ENCODE measurements at places on chromosomes 16 and 17. TPM values are rescaled to one million over a fixed set of nuclear protein-coding genes. Genes with fewer than 3 reads are reported as not detected.

Gene TP53TG3B
- not detected for total RNA-seq

Gene TNFRSF13B
- not detected for total RNA-seq

Gene UTP18
- total RNA-seq, result 50.8 TPM

Gene GLYR1
- total RNA-seq, result 45.8 TPM

Gene TRPV3
- 0.87 TPM for total RNA-seq

Gene GOT2
- total RNA-seq, result 72.9 TPM

Gene ETV4
- total RNA-seq, result 55.5 TPM

Gene ADCY9
- total RNA-seq, result 0.11 TPM

GRCh38 chr17:1160591-1161390, 19.0 kb downstream of the ABR start:
- DNase-seq, result no peak

DNA sequence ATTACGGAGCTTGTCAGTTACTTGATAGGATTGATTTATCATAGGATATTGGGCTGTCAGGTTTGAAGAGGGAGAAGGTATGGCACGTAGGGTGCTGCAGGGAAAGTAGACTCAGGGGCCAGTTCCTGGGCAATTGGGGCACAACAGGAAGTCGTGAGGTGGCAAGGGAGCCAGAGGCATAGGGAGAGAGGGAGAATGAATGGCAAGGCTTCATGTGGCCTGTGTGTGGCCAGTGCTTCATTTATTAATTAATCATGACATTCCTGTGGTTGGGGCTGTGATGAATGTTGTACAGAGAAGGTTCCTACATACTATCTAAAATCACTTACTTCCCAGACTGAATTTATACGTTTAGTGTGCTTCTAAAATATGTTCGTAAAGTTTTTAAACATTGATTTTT, 19.3 kb downstream of the MFSD11 start:
- no peak for DNase-seq

DNA sequence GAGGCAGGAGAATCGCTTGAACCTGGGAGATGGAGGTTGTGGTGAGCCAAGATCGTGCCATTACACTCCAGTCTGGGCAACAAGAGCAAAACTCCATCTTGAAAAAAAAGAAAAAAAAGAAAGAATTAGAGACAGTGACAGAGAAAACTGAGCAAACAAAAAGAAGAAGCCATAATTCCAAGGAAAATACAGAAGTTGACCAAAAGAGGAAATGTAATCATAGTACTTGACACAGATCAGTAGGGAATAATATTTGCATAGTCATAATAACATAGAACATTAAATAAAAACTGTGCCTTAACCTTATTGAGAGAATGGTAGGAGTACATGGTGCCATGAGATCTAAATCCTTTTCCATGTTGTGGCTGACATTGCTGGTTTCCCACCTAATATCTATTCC, 14.7 kb upstream of the USP31 start:
- no peak for DNase-seq

DNA sequence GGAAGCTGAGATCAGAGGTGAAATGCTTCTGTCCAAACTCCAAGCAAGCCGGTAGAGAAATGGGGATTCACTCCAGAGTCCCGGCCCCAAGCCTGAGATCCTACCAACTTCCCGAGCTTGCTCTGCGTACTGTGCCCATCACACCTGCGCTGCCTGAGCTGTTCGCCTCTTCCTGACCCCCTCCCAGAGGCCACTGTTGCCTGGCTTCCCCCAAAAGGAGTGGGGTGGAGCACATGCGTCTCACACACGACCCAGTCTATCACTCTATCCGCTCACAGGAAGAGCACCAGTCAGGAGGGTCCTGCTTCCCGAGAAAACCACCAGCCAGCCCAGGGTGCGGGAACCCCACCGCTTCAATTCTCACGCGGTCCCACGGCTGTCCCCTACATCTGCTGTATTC, 13.5 kb upstream of the C16orf95 start:
- no peak for DNase-seq

DNA sequence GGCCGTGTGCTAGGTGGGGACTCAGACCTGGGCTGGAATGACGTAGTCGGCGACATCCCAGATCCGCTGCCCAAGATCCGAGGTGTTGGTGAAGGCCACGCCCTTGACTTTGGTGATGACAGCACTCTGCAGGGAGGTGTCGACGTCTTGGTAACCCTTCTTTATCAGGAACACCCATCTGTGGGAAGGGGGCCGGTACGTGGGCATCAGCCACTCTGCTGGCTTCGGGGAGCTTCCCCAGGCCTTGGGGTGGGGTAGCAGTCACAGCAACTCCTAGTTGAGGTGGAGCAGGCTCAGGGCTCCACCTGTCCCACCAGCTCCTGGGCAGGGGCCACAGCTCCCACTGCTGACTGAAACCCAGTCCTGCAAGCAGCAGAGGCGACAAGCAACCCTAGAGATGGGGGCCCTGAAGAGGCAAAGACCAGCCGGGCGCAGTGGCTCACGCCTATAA, 4.3 kb downstream of the P2RX5 start:
- DNase-seq, result peak; percentile 62

- peak; percentile 94 for DNase-seq
Measured at GRCh38 chr17:8120520-8121406, 2.4 kb upstream of the ALOXE3 start.

GRCh38 chr17:6823011-6823442, 8.5 kb downstream of the TEKT1 start:
- DNase-seq, result no peak

DNA sequence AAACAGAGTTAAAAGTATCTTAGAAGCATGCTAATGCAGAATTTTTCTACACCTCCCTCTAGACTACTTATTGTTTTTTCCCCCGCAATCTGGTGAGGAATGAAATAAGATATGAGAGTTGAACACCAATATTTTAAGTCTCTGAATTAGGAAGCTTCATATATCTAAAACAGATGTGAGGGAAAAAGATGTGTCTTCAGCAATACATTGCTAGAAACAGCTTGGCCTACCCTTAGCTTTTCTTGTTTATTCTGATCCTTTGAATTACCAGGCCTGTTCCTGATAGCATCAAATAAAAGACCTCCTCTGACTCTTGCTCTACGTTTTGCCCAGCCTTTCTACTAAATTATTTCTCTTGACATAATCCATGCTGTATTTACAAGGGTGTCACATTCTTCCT, 221.8 kb downstream of the CDH11 start:
- no peak for DNase-seq

DNA sequence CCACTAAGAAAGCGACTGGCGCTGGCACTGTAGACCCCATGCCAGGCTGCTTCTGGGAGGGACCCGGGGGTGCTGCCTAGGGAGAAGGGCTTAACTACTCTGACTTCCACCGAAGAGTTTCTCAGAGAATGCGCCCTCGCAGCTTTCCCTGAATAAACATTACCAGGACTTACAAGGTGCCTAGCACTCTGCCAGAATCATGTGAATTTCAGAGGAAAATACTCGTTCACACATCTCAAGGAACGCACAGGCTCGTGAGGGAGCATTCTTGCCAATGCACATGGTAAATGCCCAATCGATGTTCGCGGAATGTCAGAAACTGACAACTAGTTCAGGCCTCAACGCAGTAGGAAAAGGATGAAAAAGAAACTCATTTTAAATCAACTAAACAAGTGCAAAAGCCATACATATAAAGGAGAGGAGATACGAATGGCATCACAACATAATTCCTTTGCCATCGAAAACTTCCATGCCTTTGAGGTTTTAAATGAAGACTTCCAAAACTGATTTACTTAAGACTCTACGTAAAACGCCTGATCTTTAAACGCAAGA, 999 bp downstream of the CMC2 start:
- DNase-seq, result no peak

- peak; percentile 85 for DNase-seq
Measured at GRCh38 chr16:85612801-85613603, at the start of gene GSE1. GSE1 (plus strand) TSS chr16:85613322; CDS start chr16:85613392, 70 bp downstream.

DNA sequence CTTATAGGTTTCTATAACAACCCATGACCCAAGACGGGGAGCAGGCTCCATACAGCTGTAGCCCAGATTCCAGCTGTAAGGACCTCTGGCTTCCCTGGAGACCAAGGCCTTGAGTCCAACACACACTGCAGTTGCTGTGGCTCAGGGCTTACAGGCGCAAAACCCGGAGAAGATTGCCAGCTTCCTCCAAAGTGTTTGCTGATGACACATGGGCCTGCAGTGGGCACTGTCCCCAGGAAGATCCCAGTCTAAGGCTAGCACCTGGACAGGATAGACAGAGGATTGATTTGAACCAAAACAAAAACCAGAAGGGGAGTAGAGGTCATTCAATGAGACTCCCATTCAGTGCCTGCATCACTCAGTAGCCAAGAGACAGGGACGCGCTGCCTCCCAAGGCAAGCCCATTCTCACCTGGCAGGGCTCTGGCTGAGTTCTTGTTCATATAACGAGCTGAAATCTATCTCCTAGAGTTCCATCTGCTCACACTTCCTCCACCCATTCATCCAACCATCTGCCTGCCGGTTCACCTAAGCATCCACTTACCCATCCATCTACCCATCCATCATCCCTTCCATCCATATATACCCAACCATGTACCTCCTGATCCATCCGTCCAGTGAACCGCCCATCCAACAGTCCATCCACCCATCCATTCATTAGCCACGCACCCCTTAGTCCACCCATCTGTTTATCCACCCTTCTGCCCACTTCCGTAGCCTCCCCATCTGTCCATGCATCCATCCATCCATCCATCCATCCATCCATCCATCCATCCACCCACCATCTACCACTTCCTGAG, 10.2 kb downstream of the RAB11FIP4 start:
- DNase-seq, result no peak

GRCh38 chr16:12079412-12079965, 103.0 kb downstream of the SNX29 start:
- DNase-seq, result no peak

DNA sequence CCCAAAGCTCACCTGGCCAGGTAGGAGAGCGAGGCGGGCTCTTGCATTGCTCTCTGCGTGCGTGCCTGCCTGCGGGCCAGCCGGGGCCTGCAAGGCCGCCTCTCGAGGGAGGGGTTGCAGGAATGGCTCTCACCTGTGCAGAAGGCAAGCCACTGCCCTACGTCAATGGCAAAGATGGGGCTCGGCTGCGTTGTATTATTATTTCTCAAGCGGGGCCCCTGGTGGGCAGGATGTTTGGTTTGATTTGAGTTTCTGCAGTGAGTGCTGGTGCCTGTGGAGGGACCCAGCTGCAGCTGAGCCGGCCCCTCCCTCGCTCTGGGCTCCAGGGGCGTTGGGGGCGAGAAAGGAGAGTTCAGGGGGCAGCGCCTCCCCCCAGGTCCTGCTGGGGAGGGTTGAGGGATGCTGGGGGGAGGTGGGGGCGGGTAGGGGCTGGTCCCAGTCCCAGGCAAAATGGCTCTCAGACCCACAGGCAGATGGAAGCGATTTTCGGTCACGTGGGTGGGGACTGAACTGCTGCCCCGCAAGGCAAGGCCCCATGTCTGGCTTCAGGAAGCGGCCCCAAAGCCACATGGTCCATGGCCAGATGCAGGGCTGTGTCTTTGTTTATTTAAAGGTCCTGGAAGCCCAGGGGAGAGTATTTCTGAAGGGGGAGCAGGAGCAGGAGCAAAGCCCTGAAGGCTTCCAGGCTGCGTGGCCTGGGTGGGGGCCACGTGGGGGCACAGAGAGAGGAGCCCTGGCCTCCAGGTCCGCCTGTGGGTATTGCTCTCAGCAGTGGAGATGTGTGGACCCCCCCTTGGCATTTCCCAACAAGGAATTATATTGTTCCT, 338.8 kb downstream of the SEC14L1 start:
- no peak for DNase-seq

DNA sequence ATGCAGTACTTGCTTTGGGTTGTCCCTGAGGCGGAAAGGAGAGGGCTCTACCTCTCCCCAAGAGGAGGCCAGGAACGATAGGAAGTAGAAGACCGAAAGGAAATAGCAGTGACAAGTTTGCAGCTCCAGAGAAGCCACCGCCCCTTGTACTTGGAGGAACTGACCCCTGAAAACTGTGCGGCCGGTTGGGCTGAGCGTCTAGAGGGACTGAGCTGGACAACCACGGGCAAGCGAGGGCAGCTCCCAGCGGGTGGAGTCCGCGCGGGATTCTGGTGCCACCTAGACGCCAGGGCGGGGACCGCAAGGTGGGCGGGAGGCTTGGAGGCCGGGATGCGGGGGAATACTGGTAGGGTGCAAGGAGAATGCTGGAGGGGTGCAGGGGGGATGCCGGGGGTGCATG, 1.3 kb upstream of the SLC6A4 start:
- no peak for DNase-seq

DNA sequence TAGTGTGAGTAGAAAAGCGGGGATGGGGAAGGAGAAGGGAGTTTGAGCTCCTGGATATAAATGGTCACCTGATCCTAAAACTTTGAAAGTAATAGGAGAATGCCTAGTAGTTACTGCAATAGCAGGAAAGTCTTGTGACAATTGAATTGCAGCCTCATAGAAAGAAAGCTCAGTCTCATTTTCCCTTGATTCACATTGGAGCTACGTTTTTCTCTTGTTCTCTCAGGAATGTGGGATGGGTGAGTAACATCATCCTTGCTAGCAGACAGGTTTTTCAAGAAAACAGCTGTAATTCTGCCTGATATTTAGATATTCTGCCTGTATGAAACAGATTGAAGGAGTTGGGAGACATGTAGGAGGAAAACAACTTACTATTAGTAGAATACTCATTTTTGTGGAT, 25.3 kb downstream of the SF3B3 start:
- DNase-seq, result no peak

- DNase-seq, result no peak
Measured at GRCh38 chr16:57742543-57742942, 7.0 kb downstream of the KATNB1 start.

DNA sequence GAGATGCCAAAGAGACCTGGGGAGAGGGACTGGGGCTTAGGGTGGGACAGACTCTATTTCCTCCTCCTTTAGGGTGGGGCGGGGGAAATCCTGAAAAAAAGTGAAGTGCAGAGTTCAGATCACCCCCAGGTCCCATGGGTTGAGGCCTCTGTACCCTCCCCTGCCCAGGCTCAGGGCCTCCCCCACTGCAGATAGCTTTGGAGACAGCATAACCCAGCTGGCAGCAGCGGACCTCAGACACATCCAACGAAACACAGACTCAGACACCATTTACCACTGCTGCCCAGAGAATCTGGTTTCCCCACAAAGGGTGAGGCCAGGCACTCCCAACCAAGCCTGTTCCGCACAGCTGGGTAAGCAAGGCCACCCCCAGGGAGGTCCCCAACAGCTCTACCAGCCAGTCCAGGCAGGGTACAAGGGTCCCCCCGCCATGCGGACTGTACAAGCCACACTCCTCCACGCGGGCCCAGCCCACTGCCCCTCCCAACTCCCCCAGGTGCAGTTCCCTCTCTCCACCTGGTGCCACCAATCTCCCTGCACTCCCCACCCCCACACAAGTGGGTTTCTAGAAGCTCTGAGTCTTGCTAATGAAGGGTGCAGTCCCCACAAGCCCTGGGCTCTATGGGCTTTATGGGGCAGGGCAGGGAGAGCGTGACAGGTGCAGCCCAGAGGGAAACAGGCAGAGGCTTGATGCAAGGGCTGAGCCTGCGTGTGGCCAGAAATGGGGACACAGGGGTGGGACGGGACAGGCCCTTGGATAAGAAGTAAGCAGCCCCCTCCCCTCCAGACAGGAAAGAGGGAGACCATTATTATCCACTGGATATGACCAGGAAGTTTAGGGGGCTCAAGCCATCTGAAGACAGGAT, 8.9 kb downstream of the RHBDF2 start:
- DNase-seq, result no peak

DNA sequence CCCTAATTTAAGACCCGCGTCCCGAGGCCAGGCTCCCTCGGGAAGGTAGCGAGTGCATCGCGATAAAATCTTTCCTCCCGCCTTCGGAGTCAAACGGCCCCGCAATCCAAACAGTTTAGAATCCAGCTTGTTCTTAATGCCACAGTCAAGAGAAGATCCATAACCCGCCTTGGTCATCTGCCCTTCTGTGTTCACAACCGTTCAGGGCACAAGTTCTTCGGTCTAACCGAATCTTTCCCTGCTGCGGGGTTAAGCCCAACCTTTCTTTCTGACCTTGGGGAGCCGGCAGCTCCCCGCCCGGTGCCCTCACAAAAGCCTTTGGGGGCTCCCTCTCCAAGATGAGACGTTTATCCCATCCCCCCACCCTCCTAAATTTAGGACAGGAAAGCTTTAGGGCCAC, 30.3 kb downstream of the CPSF4L start:
- DNase-seq, result peak; percentile 64
